ENCODE measurements at places on chromosomes 4 and X.

- no peak for DNase-seq
These were observed 23.7 kb upstream of the TENM3 start for GRCh38 chr4:182219411-182220056.

GRCh38 chr4:8335848-8336247 is 66.3 kb downstream of the HTRA3 start:
- DNase-seq: no peak

DNA sequence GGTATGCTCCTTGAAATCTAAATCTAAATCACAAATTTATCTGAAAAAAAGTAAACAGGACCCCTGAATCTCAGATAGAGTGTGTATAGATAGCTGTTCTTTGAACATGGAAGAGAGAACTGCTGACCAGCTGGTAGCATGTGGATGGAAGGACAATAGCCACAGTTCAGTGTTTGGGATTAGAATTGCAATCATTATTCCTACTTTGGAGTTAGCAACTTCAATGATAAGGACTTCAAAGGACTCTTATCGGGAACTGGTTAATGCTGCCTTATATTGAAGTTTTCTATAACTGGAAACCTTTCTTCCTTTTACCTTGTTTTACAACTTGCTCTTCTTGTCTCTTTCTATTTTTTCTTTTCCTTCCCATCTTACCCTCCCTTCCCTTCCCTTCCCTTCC is 5.0 kb downstream of the AFM start:
- DNase-seq: no peak

DNA sequence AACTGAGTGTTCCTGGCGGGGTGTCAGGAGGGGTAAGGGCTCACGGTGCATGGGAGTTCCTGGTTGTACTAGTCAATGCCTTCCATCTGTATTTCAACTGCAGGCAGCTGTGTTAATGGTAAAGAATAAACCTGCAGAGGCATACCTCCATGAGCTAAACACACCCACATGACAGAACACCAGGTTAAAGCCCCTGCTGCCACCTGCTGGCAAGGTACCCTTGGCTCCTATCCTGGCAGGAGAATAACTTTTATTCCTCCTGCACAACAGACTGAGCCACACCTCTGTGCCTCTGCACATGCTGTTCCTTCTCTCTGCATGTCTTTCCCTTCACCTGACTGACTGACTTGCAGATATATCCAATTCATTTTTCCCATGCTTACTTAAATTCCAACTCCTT is 11.1 kb downstream of the ITIH6 start:
- no peak for DNase-seq

DNA sequence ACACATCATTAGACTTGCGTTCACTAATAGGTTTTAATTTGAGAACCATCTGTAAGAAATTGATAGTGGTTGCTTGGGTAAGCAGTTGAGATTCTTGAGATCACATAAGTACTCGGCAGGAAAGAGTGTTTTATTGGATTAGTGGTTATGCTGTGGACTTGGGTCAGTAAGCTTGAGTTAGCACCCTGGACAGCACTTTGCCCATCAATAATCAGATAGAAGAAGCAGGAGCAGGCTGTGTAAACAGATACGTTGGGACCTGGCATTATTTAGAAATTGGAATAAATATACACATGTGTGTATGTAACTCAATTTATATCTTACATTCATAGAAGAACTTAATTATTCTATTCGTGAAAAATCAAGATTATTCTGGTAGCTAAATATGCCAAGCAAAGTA is 357.5 kb upstream of the SMIM31 start:
- DNase-seq: no peak

DNA sequence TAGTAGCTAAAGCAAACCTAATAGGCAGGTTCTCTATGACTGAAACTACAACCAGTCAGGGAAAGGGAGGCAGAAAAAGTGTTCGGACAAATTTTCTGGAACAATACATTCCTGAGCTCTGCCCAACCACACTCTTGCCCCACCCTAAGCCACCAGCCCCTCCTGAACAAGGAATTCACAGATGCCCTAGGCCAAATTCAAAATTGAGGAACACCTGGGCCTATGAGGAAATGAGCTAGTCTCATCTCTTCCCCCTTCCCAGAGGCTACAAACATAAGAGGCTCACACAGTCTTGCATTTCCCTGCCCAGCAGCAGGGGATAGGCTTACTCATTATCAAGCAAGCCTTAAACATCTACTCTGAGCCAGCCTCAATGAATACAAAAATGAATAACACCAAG is 284.7 kb downstream of the ZNF674 start:
- no peak for DNase-seq

- peak; percentile 73 for DNase-seq
These were observed at the start of gene TMEM255A for GRCh38 chrX:120310861-120311726. Gene TMEM255A (minus strand): TSS chrX:120311461. CDS start chrX:120311309, 152 bp downstream.

DNA sequence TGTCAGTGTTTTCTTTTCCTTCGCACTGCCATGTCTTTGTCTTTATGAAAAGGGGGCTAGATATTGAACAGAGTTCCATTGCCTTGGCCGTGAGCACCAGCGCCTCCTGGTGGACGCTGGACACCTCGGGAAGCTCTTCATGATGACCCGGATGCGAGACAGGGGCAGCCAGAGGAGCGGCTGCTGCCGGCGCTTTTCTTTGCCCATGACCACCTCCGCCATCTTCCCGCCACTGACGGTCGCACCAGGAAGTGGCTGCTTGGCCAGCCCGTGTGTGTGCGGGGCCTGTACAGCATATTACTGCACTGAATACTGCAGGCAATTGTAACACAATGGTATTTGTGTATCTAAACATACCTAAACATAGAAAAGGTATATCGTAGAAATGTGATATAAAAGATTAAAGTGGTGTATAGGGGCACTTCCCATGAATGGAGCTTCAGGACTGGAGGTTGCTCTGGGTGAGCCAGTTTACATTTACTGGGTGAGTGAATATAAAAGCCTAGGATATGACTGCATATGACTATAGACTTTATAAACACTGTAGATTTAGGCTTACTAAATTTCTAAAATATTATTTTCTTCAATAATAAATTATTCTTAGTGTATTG is 15.8 kb upstream of the GRIA2 start:
- no peak for DNase-seq

DNA sequence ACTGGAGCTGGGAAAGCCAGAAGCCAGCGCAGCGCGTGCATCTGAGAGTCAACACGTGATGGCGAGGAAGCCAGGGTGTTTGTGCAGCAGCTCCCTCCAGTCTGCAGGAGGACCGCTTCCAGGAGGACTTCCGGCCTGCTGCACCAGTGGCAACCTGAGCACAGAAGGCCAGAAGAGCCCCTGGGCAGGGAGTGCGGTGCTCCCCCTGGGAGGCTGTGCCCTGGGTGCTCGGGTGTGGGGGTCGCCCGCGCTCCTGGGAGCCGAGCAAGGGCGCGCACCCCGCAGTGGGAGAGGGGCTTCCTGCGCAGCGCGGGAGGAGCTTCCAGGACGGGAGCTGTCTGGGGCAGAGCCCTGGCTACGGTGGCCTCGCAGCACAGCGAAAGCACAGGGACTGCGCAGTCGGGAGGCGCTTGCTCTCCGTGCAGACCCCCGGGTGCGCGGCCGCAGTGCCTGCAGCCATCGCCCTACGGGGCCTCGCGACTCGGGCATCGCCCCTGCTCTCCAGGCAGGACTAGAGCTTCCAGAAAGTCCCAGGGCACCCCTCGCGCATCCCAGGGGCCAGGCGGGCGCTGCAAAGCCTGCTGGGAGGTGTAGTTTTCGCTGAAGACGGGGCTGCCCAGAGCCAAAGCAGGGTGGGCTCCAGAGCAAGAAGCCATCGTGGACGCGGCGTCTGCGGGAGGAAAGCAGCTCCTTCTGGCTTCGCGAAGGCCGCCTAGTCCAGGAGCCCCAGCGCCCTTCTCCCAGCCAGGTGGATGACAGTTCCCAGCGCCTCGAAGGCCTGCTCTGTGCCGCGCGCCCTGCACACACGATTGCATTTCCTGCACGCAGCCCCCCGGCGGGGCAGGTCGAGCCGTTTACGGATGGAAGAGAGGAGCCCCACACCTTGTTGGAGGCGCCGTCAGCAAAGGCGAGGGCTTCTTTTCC is 24.1 kb upstream of the WFS1 start:
- DNase-seq: peak; percentile 91

DNA sequence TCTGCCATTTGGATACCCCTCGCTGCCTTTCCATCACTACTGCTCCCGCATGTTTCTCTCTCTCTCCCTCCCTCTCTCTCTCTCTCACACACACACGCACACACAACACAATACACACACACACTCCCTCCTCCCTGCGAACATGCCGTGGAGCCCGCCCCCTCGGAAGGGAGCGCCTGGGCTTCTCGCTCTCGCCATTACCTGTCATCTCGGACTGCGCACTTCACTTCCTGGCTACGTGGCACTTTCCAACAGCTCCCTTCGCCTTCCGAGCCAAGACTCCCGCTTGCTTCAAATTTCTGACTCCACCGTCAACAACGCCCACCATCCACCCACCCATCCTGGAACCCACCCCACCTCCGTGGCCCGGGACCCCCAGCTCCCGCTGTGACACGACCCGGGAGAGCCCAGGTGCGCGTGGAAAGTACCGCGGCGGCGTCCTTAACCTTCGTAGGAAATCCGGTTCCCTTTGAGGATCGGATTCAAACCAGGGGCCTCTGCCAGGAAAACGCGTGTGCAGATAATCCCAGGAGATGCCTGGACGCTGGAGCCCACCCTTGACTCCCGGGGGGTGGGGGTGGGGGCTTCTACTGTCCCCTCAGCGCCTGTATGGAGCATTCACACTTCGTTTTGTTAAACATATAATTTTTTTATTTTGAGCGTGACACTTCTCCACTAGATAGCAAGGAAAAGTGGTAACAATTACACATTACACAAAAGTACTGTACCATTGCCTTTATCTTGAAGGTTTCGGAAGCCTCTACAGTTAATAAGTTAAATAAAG is 12.5 kb downstream of the ARX start:
- DNase-seq: peak; percentile 50

GRCh38 chr4:19300213-19300612 is 951.5 kb upstream of the SLIT2 start:
- DNase-seq: no peak

- DNase-seq: no peak
These were observed 74.6 kb downstream of the WDR44 start for GRCh38 chrX:118420462-118420861.

GRCh38 chr4:77728420-77728819 is 90.7 kb downstream of the CNOT6L start:
- DNase-seq: no peak

- no peak for DNase-seq
These were observed 54.1 kb downstream of the PAGE2 start for GRCh38 chrX:55142919-55143310.

GRCh38 chrX:111041018-111041462 is 55.0 kb upstream of the PAK3 start:
- peak; percentile 80 for DNase-seq

GRCh38 chr4:120555058-120555457 is 367.5 kb downstream of the PRDM5 start:
- DNase-seq: no peak

DNA sequence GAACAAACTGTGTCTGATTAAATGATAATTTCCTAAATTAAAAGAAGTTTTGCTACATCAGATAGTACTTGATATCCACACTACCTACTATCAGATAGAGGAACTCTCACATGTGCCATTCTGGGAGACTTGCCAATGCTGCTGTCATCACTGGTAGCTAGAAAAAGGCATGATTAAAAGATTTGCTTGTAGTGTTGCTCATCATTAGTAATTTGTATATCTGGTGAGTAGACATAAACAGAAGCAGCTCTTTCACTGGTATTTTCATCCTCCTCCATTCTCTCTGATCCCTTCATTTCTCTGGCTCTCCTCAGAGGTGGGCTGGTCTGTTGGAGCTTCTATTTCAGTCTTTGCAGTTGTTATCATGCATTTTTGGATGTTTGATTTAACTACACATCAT is 56.0 kb downstream of the SPRY1 start:
- peak; percentile 66 for DNase-seq

GRCh38 chr4:185567381-185568376 is 32.4 kb upstream of the PDLIM3 start:
- DNase-seq: peak; percentile 77

- no peak for DNase-seq
These were observed 4.2 kb downstream of the PGM2 start for GRCh38 chr4:37830640-37831039.

DNA sequence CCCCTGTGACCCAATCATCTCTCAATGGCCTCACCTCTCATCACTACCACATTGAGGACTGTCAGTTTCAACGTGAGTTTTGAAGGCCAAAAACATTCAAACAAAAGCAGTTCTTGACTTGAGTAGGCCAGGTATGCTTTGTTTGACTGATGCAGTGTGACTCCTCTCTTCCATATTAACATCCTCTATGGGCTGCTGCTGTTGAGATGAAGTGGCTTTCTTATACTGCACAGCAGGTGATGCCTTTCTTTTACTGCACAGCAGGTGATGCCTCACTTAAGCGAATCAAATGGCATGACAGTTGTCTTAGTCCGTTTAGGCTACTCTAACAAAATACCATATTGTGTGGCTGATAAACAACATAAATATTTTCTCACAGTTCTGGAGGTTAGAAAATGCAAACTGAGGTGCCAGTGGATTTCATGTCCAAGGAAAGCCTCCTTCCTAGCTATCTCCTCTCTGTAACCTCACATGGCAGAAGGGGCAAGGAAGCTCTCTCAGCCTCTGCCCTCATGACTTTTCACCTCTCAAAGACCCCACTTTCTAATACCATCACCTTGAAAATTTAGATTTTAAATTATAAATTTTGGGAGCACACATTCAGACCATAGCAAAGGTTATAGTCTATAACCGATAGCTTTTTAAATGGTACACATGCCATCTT is 2267.9 kb upstream of the AGA start:
- DNase-seq: no peak

GRCh38 chrX:97498093-97498492 is 614.4 kb downstream of the RPA4 start:
- DNase-seq: no peak

GRCh38 chr4:121697564-121697963 is 784 bp upstream of the ANXA5 start:
- no peak for DNase-seq

DNA sequence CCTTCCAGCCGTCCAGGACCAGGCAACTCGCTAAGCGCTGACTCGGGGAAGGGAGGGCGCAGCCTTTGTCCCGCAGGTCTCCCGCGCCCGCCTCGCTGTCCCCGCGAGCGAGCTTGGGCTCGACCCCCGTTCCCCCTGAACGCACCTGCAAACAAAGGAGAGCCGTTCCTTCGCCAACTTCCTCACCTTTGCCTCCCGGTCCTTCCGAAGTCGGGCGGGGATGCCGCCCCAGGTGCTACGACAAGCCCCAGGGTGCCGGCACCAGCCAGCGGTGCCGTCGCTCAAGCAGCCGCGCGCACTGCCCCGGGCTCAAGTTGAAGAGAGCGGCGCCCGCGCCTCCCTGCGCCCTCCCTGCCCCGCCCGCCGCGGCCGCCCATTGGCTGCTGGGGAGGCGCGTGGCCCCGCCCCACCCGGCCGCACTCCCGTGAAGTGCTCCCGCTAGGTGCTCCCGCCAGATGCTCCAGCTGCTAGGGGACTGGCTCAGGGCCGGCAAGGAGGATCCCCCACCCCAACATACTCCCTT is 107.1 kb downstream of the NSUN7 start:
- DNase-seq: peak; percentile 90

All from brain (organoid and tissue), 16 donors.